ENCODE measurements at places on chromosomes 5 and 9.

DNA sequence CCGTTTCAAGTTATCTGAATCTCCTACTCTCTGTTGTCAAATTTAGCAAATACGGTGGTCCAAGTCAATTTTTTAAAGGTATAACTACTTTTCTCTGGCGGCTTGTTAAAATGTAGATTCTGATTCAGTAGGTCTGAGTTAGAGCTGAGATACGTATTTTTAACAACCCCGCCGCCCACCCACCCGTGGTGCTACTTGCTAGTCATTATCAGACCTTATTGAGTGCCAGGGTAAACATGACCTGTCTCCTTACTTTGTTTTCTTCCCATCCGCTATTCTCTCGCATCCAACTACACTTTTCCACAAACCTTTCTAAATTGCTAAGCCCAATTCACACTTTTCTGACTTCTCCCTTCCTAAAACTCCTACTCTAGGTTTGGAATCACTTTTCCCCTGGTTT, 694 bp upstream of the PLAA start:
- DNase-seq = no peak

DNA sequence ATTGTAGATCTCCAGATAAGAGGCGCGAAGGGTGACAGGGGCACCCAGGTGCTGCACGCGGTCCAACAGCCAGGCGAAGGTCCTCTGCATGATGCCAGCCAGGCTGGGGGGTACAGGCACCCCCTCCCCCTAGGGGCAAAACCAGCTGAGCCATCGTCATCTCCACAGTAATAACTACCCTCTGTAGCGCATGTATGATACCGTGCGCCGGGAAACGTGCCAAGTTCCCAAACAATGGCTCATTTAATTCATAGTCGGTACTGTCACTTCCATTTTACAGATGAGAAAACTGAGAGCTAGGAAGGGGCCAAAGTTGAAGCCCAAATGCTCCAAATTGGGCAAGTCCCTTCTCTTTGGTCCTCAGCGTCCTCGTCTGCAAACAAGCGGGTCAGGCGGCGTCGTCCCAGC, 1.5 kb downstream of the KIF12 start:
- peak; percentile 78 for DNase-seq

- peak; percentile 42 for DNase-seq
Observed at GRCh38 chr9:806285-807156, 35.0 kb upstream of the DMRT1 start.

DNA sequence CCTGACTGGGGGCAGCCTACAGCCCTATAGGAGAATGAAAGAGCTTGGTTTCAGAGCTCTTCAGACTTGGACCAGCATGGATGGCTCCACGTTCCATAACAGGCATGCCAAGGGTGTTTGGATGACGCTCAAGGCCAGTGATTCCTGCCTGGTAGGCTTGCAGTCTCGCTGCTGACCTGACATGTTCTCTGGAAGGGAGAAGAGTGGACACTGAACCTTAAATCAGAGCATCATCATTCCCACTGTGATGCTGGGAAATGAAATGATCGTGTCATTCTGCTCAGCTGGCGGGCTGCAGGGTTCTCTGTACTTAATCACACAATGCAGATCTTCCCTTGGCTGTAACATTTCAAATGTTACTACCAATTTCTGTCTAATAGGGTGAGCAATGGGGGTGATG, 57.0 kb downstream of the CFAP90 start:
- DNase-seq = no peak

DNA sequence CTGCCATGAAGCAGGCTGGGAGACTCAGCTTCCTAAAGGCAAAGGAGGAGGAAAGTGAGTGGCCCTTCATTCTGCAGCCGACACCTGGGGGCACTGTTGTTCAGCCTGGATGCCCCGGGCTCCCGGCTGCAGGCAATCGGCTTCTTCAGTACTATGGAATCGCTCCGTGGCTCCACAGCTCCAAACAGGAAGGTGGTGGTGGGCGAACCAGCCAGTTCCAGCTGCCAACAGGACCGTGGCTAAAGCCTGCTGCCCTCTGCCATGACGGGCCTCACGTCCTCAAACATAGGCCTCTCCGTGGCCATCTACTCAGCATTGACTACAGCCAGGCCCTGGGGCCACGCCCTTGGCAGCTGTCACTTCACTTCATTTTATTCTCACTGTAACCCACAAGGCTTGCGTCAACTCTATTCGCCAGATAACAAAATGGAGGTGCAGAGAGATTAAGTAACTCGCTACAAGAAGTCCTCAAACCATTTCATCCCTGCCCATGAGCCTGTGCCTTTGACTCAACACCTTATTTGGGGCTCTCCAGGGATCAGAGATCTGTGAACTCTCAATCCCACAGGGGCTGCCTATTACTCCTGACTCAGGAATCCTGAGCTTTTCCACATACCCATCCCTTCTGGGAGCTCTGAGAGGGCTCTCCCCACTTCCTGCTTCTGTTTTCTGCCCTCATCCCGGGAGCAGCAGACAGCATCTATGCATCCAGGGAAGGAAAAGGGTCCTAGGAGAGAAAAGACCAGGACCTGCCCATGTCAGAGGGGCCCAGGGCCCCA, 38.0 kb downstream of the PAX5 start:
- peak; percentile 24 for DNase-seq

Data from NCI-H1417 (cell line).